ENCODE measurements at places on chromosomes 12 and 14.

DNA sequence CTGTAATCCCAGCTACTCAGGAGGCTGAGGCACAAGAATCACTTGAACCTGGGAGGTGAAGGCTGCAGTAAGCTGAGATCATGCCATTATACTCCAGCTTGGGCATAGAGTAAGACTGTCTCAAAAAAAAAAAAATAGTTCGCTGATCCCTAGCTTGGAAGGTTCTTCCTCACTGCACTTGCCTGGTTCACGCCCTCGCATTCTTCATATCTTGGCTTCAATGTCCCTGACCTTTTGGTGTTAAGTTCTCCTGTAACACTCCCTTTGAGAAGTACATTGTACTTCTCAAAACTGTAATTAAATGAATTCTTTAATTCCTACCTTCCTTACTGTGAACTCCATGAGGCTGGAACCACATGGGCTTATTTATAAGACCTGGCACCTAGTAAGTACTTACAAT is 16.5 kb upstream of the TPCN1 start:
- DNase-seq = no peak

DNA sequence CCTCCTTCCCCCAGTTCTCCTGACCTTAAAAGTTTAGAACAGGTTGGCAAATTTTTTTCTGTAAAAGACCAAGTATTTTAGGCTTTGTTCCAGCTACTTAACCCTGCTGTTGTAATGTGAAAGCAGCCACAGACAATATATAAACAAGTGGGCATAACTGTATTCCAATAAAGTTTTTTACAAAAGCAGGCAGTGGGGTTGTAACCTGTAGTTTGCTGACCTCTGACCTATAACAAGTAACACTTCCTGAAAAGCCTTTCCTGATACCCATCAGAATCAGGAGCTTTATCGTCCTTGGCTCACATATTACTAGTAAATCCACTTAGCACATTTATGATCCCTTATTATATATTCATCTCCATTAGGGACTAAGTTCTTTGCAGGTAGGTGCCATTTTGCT is 13.1 kb upstream of the SMARCC2 start:
- DNase-seq = no peak

DNA sequence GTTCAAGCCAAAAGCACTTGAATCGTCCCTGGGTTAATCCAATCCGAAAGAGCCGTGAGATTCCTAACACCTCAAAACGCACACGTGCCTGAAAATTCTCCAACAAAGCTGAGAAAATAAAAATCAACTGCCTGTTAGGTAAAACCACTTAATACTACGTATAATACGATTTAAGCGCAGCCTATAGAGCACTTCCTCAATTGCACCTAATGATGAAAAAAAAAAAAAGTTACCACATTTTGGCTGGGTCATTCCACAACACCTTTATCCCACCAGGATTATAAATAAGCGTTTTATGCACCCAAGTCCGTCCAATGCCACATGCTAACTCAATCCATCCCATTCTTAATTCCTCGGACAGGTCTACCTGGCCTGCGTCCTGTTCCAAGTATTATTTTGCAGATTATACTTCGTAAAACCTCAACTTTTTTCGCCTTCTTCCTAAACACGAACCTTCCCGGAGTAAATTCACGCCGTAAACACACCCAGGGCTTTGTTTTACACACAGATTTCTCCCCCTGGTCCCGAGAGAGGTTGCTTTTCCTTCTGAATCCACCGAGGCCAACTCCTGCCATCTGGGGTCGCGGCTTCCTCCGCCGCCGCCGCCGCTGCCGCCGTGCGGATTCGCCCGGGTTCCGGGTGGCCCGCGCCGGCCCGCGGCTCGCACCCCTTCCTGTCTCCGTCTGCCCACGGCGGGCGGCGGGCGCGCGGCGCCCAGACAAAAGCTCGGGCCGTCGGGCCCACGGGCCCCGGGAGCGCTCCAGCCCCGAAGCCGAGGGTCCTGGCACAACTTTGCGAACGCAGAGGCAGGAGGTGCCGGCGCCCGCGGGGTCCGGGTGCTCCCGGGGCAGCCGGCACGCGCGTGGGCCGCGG is 66.2 kb downstream of the RNF34 start:
- peak; percentile 63 for DNase-seq

- no peak for DNase-seq
Observed at GRCh38 chr12:114815026-114815795, 131.2 kb upstream of the TBX3 start.

DNA sequence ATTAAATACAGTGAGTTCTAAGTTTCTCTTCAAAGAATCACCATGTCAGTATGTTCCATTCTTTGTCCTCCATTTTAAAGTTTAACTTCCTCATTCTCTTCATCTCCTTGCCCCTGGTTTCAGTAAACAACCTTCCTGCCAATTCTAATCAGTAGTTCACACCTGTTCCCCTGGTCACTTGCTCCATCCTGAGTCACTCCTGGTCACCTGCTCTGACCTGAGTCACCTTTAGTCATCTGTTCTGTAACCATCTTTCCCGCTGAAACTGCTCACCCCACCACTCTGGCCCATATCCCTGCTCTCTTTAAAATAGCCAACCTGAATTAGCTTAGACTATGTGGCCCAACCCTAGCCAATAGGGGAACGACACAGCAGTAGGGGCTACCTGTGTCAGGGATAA is 1447.4 kb upstream of the TMEM132C start:
- no peak for DNase-seq

DNA sequence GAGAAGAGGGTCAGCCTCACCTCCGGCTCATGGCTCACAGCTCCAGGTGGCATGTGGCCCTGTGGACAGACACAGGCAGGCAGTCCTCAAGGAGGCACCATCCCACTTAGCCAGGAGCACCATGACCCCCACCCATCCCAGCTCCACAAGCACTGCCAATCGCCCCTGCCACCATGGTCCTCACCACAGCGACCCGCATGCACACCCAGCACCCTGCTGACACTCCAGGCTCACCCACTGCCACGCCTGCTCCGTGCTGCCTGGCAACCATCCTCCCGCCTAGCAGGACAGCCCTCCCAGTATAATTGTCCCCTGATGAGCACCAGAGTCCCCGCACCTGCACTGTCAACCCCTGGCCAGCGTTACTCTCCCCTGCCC is 50.9 kb downstream of the TRPV4 start:
- no peak for DNase-seq

DNA sequence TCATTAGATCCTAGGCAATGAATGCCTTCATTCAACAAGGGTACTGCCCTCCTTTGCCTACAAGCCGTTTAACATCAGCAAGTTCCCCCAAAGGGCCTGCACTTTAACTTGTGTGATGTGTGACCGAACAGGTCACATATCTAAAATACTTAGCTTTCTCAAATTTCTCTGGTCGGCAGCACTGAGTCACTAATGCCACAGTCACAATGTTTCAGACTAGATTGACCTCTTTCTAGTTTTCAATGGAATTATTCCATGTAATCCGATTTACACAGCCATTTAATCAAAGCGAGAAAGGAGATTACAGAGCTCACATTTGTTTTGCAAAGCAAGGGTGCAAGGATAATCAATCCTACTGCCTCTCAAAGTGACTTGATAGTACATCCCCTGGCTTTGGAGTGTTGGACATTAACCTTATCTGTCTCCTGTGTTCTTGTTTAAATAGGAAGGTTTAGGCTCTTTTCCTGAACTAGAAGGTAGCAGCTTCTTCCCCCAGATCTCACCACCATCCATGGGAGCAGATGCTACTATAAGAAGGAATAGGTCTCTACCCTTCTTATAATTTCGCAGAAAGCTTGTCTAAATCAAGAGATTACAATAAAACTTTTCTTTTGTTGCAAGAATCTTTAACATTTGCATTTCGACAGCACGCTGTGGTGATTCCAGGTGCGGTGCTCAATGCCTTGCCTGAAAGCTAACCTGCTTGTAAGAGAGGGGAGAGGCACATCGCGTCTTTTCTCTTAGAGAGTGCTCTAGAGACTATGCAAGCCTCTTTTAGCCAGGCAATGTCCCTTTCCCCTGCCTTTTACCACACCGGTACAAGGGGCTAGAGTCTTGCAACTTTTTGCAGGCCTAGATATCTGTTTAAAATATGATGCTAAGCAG is 1.8 kb downstream of the KITLG start:
- DNase-seq = no peak

GRCh38 chr12:3219233-3219632 is 142.1 kb downstream of the TSPAN9 start:
- DNase-seq = no peak

DNA sequence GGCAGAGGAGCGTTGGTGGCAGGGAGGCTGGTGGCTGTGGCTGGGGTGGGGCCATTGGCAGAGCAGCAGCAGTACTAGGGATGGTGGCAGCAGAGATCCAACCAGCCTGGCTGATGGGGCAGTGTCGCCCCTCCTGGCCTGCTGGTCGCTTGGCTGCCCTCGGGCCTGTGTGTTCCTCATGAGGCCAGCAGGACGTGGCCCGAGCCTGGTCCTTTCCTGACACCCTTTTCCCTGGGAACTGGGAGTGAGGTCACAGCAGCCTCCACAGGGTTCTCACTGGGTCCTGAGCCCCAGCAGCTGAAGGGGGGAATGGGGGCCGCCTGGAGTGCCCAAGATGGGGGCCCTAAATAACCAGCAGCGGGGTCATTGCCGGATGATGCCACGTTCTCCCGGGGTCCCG is 46.1 kb downstream of the KIF26A start:
- DNase-seq = no peak

- no peak for DNase-seq
Observed at GRCh38 chr12:93089805-93090569, 160.9 kb upstream of the EEA1 start.

- no peak for DNase-seq
Observed at GRCh38 chr12:26273811-26274210, 78.4 kb downstream of the SSPN start.

DNA sequence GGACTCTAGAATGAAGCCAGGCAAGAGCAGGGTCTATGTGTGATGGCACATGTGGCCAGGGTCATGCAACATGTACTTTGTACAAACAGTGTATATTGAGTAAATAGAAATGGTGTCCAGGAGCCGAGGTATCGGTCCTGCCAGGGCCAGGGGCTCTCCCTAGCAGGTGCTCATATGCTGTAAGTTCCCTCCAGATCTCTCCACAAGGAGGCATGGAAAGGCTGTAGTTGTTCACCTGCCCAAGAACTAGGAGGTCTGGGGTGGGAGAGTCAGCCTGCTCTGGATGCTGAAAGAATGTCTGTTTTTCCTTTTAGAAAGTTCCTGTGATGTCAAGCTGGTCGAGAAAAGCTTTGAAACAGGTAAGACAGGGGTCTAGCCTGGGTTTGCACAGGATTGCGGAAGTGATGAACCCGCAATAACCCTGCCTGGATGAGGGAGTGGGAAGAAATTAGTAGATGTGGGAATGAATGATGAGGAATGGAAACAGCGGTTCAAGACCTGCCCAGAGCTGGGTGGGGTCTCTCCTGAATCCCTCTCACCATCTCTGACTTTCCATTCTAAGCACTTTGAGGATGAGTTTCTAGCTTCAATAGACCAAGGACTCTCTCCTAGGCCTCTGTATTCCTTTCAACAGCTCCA is 39.6 kb downstream of the DAD1 start:
- peak; percentile 33 for DNase-seq

DNA sequence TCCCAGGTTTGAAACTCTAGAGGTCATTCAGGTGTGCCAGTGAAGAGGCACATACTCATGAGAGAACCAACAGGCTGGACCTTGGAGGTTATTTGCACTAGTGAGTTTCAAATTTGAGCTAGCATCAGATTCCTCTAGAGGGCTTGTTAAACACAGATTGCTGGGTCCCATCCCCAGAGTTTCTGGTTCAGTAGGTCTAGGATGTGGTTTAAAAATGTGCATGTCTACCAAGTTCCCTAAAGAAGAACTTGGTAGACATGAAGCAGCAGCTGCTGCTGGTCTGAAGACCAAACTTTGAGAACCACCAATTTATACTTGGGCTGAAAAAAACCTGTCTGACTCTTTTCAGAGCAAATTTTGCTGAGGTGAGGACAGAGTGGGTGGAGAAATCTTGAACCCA is 61.7 kb downstream of the SUSD6 start:
- no peak for DNase-seq

DNA sequence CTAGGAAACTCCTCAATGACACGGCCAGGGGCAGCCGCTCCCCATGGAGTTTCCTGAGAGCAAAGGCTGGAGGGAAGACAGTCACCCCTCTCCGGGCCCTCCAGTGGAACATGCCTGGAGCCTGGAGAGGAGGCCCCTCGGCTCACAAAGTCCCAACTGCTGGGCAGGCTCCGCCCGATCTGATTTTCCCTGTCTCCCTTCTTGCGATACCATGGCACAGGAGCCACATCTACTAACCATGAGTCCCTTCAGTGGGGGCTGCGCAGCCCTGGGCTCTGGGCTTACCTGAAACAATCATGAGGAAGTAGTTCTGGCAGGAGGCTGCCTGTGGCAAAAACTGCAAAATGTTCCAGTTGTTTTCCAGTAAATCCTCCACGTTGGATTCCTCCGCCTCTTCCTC is 15.3 kb downstream of the P2RX2 start:
- no peak for DNase-seq

DNA sequence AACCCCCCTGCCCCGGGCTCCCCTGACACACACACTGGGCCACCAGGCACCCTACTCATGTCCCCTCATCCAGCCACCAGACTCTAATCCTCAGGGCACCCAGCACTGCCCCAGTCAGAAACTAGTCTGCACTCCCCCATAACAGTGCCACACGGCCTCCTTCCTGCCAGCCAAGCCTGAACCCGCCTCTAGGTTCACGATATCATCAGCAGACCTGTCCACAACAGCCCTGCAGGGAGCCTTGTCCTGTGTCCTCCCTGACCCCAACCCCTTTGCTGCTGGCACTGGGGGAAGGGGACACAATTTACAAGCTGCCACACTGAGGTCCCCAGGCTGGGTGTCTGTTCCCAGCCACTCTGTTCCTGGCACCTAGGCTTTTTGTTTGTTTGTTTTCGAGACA is 33.6 kb downstream of the LTBP2 start:
- no peak for DNase-seq

- no peak for DNase-seq
Observed at GRCh38 chr14:50670196-50670865, 2.2 kb upstream of the SAV1 start.
